ENCODE measurements at places on chromosomes 12 and 14. TPM values are rescaled to one million over a fixed set of nuclear protein-coding genes. Genes with fewer than 3 reads are reported as not detected.

DNA sequence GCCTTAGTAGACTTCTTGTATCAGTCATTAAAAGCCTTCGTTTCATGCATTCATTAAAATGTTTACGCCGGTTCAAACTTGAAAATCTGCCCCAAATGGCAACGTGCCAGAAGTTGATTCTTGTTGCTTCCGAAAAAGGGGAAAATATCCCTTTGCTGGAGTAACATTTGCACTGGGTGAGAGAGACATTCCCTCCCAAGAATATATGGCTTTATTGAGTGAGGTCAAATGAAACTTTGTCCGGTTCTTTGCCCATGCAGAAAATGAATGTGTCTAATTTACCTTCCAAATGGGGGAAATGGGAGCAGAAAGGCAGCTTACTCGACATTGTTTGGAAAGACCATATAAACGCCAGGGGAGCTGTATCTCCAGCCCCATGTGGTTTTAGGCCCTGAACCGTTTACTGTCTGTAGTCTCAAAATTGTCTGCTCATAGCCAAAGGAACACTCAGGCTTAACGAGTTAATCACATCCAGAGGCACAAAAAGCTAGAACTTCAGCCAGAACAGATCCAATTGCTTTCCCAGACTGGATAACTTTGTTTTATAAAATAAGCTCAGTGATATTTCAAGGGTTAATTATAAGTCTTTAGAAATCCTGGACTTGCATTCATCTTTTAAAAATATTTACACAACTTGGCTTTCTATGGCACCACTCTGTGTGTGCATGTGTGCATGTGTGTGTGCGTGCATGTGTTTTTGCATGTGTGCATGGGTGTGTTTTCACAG lies 2.9 kb upstream of the EMP1 start:
- DNase-seq = no peak

- DNase-seq = no peak
Measured at GRCh38 chr14:68558096-68558495, 234.8 kb downstream of the ZFP36L1 start.

DNA sequence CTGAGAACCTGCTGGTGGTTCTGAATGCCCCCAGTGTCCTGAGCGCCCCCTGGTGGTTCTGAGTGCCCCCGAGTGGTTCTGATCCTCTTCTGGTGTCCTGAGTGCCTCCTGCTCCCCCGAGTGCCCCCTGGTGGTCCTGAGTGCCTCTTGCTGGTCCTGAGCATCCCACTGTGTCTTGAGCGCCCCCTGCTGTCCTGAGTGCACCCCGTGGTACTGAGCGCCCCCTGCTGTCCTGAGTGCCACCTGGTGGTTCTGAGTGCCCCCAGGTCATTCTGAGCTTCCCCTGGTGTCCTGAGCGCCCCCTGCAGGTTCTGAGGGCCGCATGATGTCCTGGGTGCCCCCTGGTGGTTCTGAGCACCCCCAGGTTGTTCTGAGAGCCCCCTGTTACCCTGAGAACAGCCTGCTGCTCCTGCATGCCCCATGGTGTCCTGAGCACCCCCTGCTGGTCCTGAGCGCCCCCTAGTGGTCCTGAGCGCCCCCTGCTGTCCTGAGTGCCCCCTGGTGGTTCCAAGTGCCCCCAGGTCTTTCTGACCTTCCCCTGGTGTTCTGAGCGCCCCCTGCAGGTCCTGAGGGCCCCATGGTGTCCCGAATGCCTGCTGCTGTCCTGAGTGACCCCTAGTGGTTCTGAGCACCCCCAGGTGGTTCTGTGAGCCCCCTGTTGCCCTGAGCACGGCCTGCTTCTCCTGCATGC lies 1165.4 kb downstream of the TMEM121 start:
- DNase-seq = peak; percentile 44

VAMP1 gene
- 3.2 TPM for total RNA-seq

SLC22A17 gene
- total RNA-seq = 10.3 TPM

RND1 gene
- total RNA-seq = 0.11 TPM

PIP4K2C gene
- 12.4 TPM for total RNA-seq

LTB4R gene
- total RNA-seq = 1.8 TPM

GRCh38 chr14:96515731-96516130 lies 13.5 kb downstream of the PAPOLA start:
- DNase-seq = no peak

DNA sequence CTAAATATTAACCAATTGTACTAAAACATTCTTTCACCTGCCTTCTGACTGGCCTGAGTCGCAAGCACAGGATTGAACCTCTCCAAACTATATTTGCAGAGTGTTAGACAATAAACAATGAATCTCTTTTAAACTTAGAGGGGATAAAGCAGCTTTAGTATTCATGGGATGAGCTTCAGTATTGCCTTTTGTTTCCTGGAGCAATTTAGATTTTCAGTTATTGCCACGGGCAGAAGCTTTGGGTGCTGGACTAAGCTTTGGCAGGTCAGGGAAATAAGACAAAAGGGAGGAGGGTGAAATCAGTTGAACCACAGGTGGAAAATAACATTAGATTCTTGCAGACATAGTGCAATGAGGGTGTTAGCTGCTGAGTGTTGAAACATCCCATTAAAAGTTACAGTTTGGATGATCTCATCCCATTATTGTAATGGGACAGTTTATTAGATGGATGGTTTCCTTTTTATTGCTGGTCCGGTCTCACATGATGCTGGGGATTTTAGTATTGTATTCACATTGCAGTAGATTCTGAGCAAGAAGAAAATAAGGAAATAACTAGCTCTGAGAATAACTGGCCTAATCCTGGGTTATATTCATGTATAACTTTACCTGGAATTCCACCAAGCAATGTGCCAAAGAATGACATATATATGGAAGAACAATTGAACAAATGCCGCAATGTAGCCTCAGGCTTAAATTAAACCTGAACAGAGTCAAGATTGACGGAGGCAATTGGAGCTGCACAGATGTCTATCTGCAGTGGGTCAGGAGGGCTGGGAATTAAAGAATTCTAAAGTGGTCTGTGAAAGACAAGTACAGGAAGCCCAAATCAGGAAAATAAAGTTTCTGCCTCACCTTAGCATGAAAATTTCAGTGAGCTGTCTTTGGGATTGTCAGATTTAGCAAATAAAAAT lies 1092.8 kb upstream of the SEL1L start:
- DNase-seq = no peak

SARNP gene
- 48.0 TPM for total RNA-seq

DNA sequence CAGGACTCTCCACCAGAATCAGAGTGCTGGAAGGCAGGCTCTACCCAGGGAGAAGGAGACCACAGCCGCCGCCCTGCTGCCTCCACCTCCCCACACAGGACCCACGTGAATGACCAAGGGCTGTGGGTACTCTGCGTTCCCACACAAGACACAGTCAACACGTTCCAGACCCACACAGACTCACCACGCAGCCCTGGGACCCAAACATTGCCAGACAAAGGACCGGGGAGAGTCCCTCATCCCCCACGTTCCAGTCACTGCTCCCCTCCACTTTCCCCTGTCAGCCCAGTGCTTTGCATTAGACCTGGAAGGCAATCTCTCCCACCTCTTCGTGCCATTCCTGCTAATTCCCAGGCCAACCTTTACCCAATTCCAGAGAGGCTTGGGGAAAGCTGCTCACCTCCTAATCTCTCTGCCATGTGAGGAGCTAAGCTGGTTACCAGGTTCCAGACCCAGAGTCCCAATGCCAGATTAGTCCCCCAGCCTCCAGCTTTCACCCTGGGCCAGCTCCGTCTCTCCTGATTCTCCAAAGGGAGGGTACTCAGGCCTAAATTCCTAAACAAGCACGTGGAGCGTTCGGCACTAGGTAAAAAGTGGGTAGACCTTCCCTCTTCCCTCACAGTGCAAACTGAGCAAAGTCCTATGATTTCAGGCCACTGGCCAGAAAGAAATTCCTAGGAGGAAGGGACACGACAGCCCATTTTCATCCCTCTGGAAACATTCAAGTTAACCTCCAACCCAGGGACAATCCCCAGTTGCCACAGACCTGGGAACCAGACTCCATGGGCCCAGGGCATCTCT lies 4.9 kb downstream of the SLC6A13 start:
- DNase-seq = no peak

KLRB1 gene
- total RNA-seq = not detected

DNA sequence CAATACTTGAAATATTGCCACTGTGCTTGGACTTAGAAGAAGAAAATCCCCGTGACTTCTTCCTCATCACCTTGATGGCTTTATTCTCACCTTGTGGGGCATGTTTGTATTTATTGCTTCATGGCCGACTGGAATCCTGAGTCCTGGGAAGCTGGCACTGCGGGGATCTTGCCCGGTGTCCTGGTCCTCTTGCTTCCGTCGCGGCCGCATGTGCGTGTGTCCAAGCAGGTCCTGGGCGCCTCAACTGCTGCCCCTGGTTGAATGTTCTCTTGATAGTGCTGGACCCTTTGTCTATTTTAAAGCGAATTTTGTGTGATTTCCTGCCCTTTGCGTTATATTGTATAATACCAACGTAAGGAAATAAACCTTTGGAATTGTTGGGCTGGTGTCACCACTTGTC lies 6.3 kb upstream of the PUS1 start:
- no peak for DNase-seq

DNA sequence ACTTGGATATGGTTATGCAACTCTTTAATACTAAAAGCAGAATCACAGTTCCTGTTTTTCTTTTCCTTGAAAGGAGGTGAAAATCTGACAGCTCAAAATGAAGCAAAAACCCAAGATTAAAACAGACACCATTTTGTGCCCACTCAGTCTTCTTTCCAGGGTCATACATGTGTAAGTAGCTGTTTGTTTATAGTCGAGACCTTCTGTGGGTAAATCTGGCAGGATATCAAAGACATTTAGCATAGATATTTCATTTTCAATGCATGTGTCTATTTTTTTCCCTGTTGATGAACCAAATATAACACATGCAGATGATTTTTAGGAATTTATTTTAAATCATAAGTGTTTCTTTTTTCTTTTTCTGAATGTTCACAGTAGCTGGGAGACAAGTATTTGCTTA lies 398.8 kb downstream of the FOXG1 start:
- DNase-seq = no peak

GRCh38 chr12:15701206-15701605 lies 88.0 kb downstream of the EPS8 start:
- DNase-seq = no peak

GRCh38 chr14:72657214-72657921 lies 236.5 kb downstream of the DPF3 start:
- no peak for DNase-seq

CELA1 gene
- not detected for total RNA-seq

GALNT4 gene
- total RNA-seq = 2.2 TPM

SYT1 gene
- total RNA-seq = 0.38 TPM

DNA sequence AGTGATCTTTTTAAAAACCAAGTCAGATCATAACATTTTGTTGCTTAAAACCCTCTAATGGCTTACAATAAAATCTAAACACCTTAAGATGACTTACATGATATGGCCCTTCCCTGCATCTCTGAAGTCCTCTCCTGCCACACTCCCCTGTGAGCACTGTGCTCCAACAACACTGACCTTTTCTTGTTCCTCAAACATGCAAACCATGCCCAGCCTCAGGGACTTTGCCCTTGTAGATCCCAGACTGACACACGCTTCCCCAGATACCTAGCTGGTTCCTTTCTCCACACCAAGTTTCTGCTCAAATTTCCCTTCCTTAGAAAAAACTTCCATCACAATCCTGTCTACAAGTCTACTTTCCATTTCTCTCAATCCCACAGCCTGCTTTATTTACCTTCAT lies 128.6 kb downstream of the IPO8 start:
- DNase-seq = no peak

EPYC gene
- not detected for total RNA-seq

KRT6C gene
- not detected for total RNA-seq

TMEM179 gene
- not detected for total RNA-seq

DNA sequence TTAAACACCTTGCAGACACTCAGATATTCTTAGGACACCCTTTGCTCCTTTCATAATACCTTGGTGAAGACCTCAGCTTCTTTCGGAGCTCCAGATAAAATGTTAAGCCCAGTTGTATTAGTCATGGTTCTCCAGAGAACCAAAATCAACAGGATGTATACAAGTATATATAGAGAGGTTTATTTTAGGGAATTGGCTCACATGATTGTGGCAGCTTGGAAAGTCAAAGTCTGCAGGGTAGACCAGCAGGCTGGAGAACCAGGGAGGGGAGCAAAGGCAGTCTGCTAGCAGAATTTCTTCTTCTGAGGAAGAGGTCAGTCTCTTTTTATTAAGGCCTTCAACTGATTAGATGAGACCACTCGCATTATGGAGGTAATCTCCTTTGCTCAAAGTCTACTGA lies 6.9 kb upstream of the IGF1 start:
- DNase-seq = no peak

CEBPE gene
- not detected for total RNA-seq

DNA sequence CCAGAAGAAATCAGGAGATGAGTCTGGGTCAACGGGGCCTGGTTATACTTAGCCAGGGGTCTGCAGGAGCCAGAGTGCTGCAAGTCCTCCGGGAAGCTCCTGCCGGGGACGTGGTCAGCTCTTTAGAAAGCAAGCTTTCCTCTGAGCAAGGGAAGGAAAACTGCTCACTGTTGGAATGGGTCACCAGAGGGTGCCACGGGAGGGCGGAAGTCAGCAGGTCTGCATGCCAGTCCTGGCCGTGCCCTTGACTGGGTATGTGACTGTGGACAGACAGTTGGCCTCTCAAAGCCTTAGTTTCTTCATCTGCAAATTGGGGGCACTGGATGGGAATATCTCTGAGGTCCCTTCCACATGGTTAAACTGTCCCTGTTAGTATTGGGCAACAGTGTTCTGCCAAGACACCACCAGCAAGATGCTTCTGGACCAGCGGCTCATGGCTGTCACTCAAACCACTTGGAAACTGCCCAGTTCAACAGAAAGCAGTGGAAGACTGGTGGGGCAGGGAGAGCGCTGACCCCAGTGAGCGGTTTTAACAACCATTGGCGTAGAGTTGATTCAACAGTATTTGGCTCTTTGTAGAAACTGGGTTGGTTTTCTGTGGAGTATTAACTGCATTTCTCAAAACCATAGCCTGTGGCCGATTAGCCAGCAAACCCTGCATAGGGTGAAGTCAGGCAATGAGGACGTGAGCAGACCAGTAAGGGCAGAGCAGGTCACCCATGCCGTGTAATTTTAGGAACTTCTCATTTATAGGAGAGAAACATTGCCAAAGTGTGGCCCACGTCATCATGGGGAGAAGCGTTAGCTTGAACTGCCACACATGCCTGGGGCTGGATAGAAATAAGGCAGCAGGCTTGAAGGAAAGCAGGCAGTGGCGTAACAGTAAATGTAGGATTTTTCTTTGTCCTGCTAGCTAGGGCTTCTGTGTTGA lies 163.9 kb upstream of the PRMT8 start:
- no peak for DNase-seq

OR4K17 gene
- not detected for total RNA-seq

FAM90A1 gene
- total RNA-seq = not detected

TSHR gene
- not detected for total RNA-seq

- DNase-seq = no peak
Measured at GRCh38 chr12:59055204-59055860, 135.0 kb upstream of the LRIG3 start.

ADCY6 gene
- total RNA-seq = 52.1 TPM

CAPZA3 gene
- total RNA-seq = not detected

FLVCR2 gene
- 2.1 TPM for total RNA-seq

NUDT14 gene
- 32.2 TPM for total RNA-seq

PLXNC1 gene
- total RNA-seq = 3.3 TPM

FOXN4 gene
- total RNA-seq = not detected

DNA sequence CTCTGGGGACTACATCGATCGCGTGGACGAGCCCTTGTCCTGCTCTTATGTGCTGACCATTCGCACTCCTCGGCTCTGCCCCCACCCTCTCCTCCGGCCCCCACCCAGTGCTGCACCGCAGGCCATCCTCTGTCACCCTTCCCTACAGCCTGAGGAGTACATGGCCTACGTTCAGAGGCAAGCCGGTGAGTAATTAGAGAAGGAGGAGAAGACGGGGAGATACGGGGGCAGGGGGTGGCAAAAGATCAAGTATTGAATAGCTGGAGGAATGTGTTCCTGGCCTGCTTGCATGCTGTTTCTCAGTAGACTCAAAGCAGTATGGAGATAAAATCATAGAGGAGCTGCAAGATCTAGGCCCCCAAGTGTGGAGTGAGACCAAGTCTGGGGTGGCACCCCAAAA lies 21.9 kb downstream of the OS9 start:
- no peak for DNase-seq

Measured in Right ventricle myocardium superior (tissue), 1 donor.